ENCODE measurements at places on chromosomes 11 and 22.

GRCh38 chr11:27358296-27358695 is 4.7 kb downstream of the CCDC34 start:
- DNase-seq = no peak

DNA sequence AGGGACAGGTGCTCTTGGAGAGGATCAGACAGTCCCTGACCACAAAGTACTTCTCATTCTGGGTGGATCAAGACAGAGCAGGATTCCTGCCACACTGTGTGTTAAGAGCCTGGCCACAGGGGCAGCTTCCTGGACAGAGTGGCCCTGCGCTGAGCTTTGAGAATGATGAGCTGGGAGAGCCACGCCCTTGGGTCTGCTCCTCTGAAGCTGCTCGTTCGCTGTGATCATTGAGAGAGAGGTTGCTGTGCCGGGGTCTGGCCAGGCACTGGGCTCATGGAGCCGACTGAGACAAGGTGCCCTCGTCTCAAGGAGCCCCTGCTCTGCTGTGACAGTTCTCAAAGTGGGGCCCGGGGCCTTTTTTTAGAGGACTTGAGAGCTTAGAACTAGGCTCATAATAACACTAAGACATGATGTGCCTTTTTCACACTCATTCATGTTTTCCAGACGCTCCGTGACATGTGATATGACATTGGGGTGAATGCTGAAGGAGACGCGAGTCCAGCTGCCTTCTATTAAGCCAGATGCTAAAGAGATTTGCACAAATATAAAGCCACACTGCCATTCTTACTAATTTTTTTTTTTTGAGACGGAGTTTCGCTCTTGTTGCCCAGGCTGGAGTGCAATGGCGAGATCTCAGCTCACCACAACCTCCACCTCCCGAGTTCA is 1.6 kb upstream of the MFRP start:
- DNase-seq = no peak

GRCh38 chr11:110573411-110573810 is 138.8 kb downstream of the ARHGAP20 start:
- DNase-seq = no peak

DNA sequence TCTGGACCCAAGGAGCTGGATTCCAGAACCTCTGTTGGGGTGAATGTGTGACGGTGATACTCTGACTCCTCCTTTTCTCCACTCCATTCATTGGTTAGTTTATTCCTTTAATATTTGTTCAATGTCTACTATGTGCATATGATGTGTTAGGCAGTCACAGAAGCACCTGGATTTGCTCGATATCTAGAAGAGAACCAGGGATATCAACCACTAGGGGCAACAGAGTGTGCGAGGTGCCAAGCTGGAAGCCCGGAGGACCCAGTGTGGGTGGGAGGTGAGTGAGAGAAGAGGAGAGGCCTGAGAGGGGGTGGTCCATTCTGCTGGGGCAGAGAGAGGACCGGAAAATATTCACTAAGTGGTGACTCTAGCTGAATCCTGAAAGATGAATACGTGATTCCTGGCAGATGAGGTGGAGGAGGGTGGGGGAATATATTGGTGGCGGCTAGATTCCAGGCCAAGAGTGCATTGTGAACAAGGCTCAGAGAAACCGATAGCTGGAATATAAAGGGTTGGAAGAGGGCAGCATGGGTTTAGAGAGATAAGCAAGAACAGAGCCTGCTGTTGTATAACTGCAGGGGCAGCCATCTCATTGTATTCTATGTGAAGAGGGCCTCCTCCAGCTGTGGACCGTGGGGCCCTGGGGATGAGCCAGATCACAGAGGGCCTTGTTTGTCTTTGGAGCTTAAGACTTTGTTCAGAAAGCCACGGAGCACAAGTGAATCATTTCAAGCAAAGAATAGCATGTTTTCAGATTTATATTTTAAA is 6.9 kb upstream of the TIMP3 start:
- no peak for DNase-seq

DNA sequence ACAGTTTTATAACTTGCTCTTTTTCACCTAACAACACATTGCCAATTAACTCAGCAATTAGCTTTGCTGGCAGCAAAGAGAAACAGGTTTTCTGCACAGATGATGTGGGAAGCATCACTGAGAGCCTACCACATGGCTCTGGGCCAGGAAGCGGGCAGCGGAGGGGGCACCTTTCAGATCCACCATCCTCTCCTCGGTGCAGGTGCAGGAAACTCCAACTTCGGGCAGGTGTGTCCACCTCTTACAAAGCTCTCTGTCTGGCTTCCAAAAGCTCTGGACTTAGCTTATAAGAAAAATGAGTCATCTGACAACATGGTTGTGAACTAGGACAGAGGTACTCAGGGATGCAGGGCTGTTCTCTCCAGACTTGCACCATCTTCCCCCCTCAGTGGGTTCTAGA is 77.0 kb downstream of the RPS6KA4 start:
- DNase-seq = no peak

- DNase-seq = no peak
Observed at GRCh38 chr11:126870021-126870420, 130.5 kb downstream of the KIRREL3 start.

GRCh38 chr22:17748555-17749353 is 25.5 kb downstream of the BID start:
- DNase-seq = peak; percentile 59

- no peak for DNase-seq
Observed at GRCh38 chr11:11173316-11174025, 179.6 kb downstream of the CSNK2A3 start.

- no peak for DNase-seq
Observed at GRCh38 chr11:73223998-73224730, 6.1 kb downstream of the P2RY2 start.

DNA sequence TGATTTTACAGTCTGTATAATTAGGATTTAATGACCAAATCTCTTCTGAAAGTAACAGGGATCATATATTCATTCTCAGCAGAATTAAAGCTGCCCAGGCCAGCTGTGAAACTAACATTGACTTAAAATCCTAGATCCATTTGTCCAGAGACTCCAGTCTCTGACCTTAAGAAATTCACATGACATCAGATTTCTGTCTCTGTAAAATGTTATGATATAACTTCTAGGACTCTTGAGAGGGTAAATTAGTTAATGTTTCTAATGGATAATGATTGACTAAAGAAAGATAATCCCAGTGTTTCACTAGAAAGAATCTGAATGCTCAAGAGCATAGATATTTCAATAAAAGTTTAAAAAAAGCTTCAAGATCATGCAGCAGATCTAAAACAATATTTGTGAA is 6.3 kb downstream of the NOX4 start:
- no peak for DNase-seq

DNA sequence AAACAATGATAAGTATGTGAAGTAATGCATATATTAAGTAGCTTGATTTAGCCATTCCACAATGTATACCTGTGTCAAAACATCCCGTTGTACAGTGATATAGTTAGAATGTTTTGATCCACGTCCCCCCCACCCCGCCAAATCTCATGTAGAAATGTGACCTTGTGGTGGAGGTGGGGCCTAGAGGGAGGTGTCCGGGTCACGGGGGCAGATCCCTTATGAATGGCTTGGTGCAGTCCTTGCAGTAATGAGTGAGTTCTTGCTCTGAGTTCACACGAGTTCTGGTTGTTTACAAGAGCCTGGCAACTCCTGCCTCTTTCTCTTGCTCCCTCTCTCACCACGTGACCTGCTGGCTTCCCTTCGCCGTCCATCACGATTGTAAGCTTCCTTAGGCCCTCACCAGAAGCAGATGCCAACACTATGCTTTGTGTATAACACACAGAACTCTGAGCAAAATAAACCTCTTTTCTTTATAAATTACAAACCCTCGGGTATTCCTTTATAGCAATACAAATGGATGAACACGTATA is 41.6 kb downstream of the FANCF start:
- no peak for DNase-seq

GRCh38 chr11:115249061-115249578 is 255.1 kb downstream of the CADM1 start:
- DNase-seq = no peak

- no peak for DNase-seq
Observed at GRCh38 chr22:37328017-37328416, 45.7 kb downstream of the CYTH4 start.

DNA sequence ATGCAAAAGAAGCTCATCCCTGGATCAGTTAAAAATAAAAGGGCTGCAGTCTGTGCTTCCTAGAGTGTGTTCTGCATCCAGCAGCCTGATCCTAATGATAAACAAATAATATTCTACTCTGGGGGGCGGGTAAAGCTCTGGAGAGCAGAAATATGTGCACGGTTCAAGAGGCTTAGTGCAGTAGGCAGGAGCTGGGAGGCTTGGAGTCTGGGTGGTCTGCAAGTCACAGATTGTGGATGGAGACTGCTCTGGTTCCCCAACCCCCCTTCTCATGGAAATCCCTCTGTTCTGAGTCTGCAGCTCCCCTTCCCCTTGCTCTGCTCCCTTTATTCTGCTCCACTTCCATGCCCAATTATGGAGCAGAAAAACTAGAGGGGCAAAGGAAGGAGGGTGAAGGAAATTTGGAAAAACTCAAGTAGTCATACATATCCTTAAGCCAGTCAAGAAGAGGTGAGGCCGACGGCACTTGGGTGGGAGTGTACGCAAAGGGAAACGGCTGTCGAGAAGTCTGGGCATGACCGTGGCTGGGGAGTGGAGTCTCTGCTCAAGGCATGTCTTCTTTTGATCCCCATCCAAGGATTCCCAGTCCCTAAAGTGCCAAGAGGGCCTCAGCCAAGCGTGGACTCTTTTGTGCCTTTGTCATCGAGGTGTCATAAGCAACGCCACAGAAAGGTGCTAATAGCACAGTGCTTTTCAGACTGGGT is 16.3 kb upstream of the CLMP start:
- no peak for DNase-seq

- no peak for DNase-seq
Observed at GRCh38 chr11:5258543-5259262, 4.1 kb upstream of the HBG2 start.

- DNase-seq = no peak
Observed at GRCh38 chr22:35191412-35191811, 65.9 kb upstream of the HMGXB4 start.

All from left ventricle myocardium superior (tissue), 1 donor.